ENCODE measurements at places on chromosomes 16 and 17.

GRCh38 chr16:83266848-83267553, 540.8 kb upstream of the HSBP1 start:
- no peaks in the 10 kb centered on the region for H3K27me3 ChIP-seq
- no peak for DNase-seq
- no peak overlapping the region for H3K27ac ChIP-seq

GRCh38 chr16:72066747-72067146, 3.7 kb downstream of the HPR start:
- no peak overlapping the region for H3K27ac ChIP-seq
- no peaks in the 10 kb centered on the region for H3K4me1 ChIP-seq
- peaks cover 11% of the 10 kb centered on the region for H3K36me3 ChIP-seq
- no peaks in the 10 kb centered on the region for H3K27me3 ChIP-seq
- H3K4me3 ChIP-seq = no peak overlapping the region

- peaks cover 17% of the 10 kb centered on the region for H3K36me3 ChIP-seq
- no peaks in the 10 kb centered on the region for H3K27me3 ChIP-seq
- no peak overlapping the region for H3K4me3 ChIP-seq
- no peak for DNase-seq
- H3K4me1 ChIP-seq = peaks cover 32% of the 10 kb centered on the region
Observed at GRCh38 chr17:28763804-28764266, 20.0 kb downstream of the TRAF4 start.

DNA sequence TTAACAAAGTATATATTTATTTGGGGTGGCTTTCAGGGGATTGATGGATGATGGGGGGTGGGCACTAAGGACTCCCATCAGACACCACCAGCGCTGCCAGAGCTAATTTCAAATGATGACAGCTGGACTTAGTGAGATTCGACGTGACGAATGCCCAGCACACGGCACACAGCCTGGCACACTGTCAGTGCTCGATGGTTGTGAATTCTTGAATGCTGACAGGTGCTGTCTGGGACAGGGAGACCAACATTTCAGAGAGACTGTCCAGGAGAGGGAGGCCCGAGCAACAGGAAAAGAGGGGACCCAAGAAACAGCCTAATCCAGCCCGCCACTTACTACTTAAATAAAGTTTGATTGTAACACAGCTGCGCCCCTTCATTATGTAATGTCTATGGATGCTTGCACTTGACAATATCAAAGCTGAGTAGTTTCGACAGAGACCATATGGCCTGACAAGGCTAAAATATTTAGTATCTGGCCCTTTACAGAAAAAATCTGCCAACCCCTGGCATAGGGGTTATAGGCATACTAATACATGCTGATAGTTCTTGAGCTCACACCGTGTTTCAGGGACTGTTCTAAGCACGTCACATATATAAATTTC, 6.2 kb upstream of the MPRIP start:
- H3K27me3 ChIP-seq = no peaks in the 10 kb centered on the region
- peak overlapping the region; percentile 41 for H3K27ac ChIP-seq
- H3K4me3 ChIP-seq = no peak overlapping the region
- peaks cover 47% of the 10 kb centered on the region for H3K4me1 ChIP-seq
- no peak for DNase-seq

DNA sequence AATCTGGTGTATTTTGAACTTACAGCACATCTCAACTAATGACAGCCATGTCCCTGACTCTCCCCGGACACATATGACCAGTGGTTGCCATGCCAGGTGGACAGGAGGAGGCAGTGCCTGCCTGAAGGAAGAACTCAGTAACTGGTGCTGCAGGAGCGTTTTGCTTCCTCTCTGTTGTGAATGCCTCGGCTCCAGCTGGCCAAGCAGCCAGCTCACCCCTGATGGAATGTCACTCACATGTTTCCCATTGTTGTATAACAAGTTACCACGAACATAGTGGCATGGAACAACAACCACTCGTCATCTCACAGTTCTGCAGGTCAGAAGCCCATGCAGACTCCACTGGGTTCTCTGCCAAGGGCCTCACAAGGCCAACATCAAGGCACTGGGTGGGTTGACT, 20.1 kb upstream of the IRF8 start:
- peaks cover under 1% of the 10 kb centered on the region for H3K4me1 ChIP-seq
- H3K27ac ChIP-seq = no peak overlapping the region
- H3K27me3 ChIP-seq = no peaks in the 10 kb centered on the region
- DNase-seq = no peak

- peak overlapping the region; percentile 76 for H3K27ac ChIP-seq
- no peak for DNase-seq
- peak overlapping the region; percentile 48 for H3K4me3 ChIP-seq
- no peaks in the 10 kb centered on the region for H3K27me3 ChIP-seq
- H3K36me3 ChIP-seq = peaks cover 8% of the 10 kb centered on the region
- peaks cover 65% of the 10 kb centered on the region for H3K4me1 ChIP-seq
Observed at GRCh38 chr16:69443927-69444631, 19.7 kb downstream of the CYB5B start.

- H3K4me1 ChIP-seq = peaks cover 13% of the 10 kb centered on the region
- no peaks in the 10 kb centered on the region for H3K36me3 ChIP-seq
- no peak overlapping the region for H3K27ac ChIP-seq
Observed at GRCh38 chr17:63910096-63910495, 962 bp downstream of the CSHL1 start.

- no peaks in the 10 kb centered on the region for H3K36me3 ChIP-seq
- no peak overlapping the region for H3K4me3 ChIP-seq
- peak; percentile 68 for DNase-seq
- H3K27ac ChIP-seq = no peak overlapping the region
Observed at GRCh38 chr17:79981661-79982101, 54.0 kb downstream of the TBC1D16 start.

- peaks cover 9% of the 10 kb centered on the region for H3K36me3 ChIP-seq
- no peak overlapping the region for H3K4me3 ChIP-seq
- H3K27me3 ChIP-seq = no peaks in the 10 kb centered on the region
- H3K4me1 ChIP-seq = peaks cover 47% of the 10 kb centered on the region
- H3K27ac ChIP-seq = peak overlapping the region; percentile 79
Observed at GRCh38 chr17:74234486-74234885, 21.1 kb downstream of the TTYH2 start.

- peak; percentile 4 for DNase-seq
- no peaks in the 10 kb centered on the region for H3K36me3 ChIP-seq
- H3K4me3 ChIP-seq = no peak overlapping the region
- no peaks in the 10 kb centered on the region for H3K27me3 ChIP-seq
- no peak overlapping the region for H3K27ac ChIP-seq
Observed at GRCh38 chr17:9968881-9969280, 63.8 kb upstream of the RCVRN start.

DNA sequence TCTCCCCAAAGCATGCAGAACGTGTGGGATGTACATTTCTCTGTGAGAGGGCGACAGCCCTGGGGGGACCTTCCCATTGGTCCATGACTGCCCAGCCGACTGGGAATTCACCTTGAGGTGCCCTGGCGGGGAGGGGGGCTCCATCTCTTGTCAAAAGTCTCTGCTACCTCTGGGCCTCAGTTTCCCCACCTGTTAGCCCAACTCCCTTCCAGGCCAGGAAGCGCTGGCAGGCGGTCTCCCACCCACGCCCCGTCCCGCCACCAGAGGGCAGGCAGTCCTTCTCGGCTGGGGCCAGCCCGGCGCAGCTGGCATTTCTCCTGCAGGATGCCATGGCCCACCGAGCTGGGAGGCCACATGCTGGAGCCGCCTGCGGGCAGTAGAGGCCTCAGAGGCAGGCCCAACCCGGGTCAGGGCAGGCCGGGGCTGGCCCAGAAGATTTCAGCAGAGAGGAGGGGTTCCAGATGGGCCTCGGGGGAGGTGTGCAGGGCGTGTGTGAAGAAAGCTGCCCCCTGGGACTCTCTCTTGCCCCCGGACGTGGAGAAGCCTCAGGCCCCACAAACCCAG, 16.6 kb downstream of the CD7 start:
- H3K27ac ChIP-seq = peak overlapping the region; percentile 96
- peaks cover 88% of the 10 kb centered on the region for H3K4me1 ChIP-seq
- peak overlapping the region; percentile 4 for H3K4me3 ChIP-seq
- no peaks in the 10 kb centered on the region for H3K36me3 ChIP-seq

GRCh38 chr17:80393241-80393890, 21.6 kb upstream of the ENDOV start:
- H3K36me3 ChIP-seq = peaks cover 79% of the 10 kb centered on the region
- peaks cover 22% of the 10 kb centered on the region for H3K4me1 ChIP-seq
- H3K27ac ChIP-seq = no peak overlapping the region
- H3K4me3 ChIP-seq = no peak overlapping the region
- H3K27me3 ChIP-seq = no peaks in the 10 kb centered on the region

DNA sequence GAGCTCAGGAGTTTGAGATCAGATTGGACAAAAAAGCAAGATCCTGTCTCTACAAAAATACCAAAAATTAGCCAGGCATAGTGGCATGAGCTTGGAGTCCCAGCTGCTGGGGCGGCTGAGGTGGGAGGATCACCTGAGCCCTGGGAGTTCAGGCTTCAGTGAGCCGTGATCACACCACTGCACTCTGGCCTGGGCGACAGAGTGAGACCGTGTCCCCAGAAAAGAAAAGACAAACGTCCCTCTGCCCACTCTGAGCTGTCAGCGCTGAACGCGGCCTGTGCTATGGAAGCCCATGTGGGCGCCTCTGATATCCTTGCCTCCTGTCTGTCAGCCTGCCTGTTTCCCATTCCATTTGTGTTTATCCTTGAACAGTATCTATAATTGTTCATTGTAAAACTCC, 50.7 kb downstream of the FOXK2 start:
- DNase-seq = no peak
- H3K4me1 ChIP-seq = no peaks in the 10 kb centered on the region

- no peak for DNase-seq
- no peak overlapping the region for H3K27ac ChIP-seq
- no peak overlapping the region for H3K4me3 ChIP-seq
- H3K27me3 ChIP-seq = no peaks in the 10 kb centered on the region
- no peaks in the 10 kb centered on the region for H3K4me1 ChIP-seq
- H3K36me3 ChIP-seq = no peaks in the 10 kb centered on the region
Observed at GRCh38 chr17:58960068-58960467, 146.6 kb downstream of the TRIM37 start.

DNA sequence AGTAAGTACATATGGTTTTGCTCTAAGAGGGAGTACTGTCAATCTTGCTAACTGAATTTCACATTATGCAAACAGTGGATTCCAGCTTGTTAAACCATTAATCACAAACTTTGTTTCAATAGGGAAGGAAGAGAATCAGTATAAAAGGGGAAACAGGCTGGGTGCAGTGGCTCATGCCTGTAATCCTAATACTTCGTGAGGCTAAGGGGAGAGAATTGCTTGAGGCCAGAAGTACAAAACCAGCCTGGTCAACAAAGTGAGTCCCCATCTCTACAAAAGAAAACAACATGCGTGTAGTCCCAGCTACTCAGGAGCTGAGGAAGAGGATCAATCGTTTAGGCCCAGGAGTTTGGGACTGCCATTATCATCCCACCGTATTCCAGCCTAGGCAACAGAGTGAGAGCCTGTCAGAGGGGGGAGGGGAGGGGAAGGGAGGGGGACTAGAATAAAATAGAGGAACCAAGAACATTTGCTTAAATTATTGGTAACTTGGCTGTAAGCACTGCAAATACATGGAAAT, 65.7 kb downstream of the FBXL20 start:
- no peaks in the 10 kb centered on the region for H3K27me3 ChIP-seq
- peak overlapping the region; percentile 75 for H3K27ac ChIP-seq
- no peaks in the 10 kb centered on the region for H3K36me3 ChIP-seq
- DNase-seq = no peak

DNA sequence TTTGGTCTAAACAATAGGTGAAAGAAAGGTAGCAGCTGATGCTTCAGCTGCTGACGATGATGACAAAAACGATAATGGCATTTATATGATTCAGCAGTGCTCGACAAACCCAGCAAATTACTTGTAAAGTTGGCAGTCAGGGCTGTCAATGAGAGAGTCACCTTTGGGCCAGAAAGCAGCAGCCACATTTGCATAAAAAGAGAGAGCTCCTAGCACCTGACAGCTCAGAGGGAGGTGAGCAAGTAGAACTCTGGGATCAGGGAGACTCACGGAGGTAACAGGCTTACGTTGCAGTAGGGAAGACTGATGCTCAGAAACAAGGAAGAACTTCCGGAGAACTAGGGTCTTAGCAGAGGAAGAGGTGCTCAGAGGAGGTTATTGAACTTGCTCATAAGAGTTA, 291.9 kb upstream of the ZFHX3 start:
- no peaks in the 10 kb centered on the region for H3K4me1 ChIP-seq
- no peak overlapping the region for H3K27ac ChIP-seq
- no peaks in the 10 kb centered on the region for H3K36me3 ChIP-seq

GRCh38 chr16:85301231-85301630, 189.0 kb upstream of the CIBAR2 start:
- H3K4me1 ChIP-seq = peaks cover 48% of the 10 kb centered on the region
- H3K27ac ChIP-seq = no peak overlapping the region
- H3K36me3 ChIP-seq = no peaks in the 10 kb centered on the region
- H3K4me3 ChIP-seq = no peak overlapping the region

GRCh38 chr17:74433421-74434121, 1.7 kb downstream of the GPRC5C start:
- peak overlapping the region; percentile 85 for H3K27ac ChIP-seq
- H3K4me1 ChIP-seq = peaks cover 14% of the 10 kb centered on the region
- H3K36me3 ChIP-seq = no peaks in the 10 kb centered on the region
- DNase-seq = no peak

GRCh38 chr17:43952724-43953666, 745 bp downstream of the PYY start:
- H3K4me3 ChIP-seq = peak overlapping the region; percentile 24
- H3K4me1 ChIP-seq = peaks cover 14% of the 10 kb centered on the region
- H3K27me3 ChIP-seq = peaks cover 38% of the 10 kb centered on the region
- no peak for DNase-seq

- no peak overlapping the region for H3K27ac ChIP-seq
- no peaks in the 10 kb centered on the region for H3K36me3 ChIP-seq
- H3K27me3 ChIP-seq = no peaks in the 10 kb centered on the region
Observed at GRCh38 chr16:78642621-78643285, 543.3 kb downstream of the WWOX start.

- peaks cover 61% of the 10 kb centered on the region for H3K36me3 ChIP-seq
- H3K4me1 ChIP-seq = no peaks in the 10 kb centered on the region
- H3K27me3 ChIP-seq = no peaks in the 10 kb centered on the region
Observed at GRCh38 chr16:22267764-22268163, 29.4 kb upstream of the POLR3E start.

DNA sequence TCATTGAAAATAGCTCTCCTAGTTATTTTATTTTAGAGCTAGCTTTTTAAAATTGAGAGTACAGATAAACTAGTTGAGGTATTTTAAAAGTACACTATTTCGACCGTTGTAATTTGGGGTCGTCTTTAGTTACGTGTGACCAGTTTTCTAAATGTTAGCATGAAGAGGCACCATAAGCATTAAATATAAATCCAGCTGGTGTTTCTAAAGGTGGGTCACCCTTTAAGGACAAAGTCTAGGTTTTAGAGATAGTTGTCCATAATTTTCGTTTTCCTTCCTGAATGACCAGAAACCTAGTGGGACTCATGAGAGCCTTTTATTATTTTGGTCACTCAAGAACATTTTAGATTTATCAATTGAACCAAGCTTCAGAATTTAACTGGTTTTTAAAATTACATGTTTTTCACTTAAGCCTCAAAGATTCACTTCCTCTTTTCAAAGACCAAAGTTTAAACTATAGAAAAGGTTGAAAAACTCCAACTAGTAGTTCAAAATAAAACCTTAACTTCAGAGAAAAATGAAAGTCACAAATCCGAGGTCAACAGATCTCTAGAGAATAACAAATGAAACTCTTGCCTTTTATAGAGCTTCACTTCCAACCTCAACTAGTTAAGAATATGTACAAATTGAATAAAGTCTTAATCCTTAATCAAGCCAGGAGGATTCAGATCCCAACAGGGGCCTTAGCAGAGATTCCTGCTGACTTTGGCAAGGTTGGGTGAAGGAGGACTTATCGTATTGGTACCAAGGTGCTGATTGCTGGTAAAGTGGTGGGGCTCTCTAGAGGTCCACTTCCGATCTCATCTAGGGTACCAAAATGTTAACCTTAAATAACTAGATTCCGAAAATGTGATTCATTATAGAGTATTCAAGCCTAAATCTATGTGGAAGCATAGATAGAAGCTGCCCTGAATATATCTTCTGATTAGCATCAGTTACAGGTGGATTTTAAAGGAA, 32.5 kb downstream of the PHKB start:
- no peaks in the 10 kb centered on the region for H3K27me3 ChIP-seq
- H3K4me3 ChIP-seq = peak overlapping the region; percentile 20
- peak overlapping the region; percentile 85 for H3K27ac ChIP-seq
- H3K4me1 ChIP-seq = peaks cover 55% of the 10 kb centered on the region

Data from spleen (tissue), 13 donors.